Lower lobe of right lung (tissue), 2 donors: ENCODE measurements at places on chromosomes 3 and 15. TPM values are rescaled to one million over a fixed set of nuclear protein-coding genes. Genes with fewer than 3 reads are reported as not detected.

DNA sequence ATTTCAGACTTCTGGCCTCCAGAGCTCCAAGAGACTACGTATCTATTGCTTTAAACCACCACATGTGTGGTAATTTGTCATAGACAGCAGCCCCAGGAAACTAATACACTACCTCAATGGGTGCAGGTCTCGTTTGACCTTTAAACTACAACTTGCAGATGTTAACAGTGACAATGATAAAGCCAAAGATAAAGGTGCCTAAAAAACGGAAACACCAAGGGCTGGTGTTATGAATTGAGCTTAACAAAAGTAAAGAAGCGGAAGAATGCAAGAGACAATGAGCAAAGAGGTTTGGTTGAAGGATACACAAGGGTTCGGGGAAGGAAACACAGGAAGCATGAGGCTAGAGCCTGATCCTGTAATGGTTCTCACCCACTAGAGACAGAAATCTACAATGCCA, 50.8 kb downstream of the RFTN1 start:
- no peak for DNase-seq

DNA sequence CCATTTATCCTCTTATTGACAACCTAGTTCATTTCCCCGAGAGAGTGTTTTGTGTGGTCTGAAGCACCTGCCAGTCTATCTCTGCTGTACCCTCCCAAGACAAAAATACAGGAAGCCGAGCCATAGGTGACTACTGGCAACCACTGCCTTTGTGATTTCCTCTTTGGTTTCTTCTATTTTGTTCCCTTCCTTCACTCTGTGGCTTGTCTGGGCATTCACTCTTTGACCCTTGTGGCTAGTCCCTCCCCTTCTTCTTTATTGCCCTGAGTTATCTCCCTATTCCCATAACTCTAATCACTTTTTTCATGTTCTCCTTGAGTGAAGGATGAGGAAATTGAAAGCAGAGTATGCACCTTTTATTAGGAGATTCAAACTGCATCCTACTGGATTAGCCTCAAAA, at the start of gene ADGRG7:
TSS of gene ADGRG7 (plus strand) at position 297 of the 400 bp plus-strand sequence. CDS start 256 bp downstream, outside the sequence.
- no peak for DNase-seq

Gene ITGB5
- 93.1 TPM for total RNA-seq

DNA sequence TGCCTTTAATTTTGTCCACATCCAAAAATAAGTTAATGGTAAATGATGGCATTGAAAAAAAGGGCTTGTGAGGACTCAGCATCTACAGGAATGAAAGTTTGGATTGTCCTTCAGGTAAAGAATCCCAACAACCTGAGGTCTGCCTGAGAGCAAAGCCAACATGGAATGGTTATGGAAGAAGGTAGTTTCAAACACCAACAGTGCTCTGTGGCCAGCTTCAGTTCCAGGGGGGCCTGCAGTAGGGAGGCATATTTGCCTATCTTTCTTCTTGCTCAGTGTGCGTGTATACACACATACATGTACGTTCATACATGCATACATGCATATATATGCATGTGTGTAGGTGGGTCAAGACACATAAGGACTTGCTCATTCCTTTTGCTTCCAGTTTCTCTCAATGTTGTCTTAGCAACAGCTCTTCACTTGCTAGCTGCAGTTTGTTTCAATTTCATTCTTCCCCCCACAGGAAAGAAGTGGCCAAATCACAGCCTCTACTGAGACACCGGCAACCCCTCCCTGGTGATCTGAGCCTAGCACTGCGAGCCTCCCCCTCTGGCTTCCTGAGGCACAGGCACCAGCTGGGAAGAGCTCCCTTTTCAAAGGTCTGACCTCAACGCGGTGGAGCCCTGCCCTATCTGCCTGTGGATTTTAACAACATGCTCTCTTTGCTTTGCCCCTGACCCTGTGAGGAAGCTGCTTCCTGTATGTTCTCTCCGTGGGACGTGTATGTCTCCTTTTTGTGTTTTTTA, 146.2 kb downstream of the KLF13 start:
- DNase-seq: no peak

GRCh38 chr3:174295306-174296092, 563.6 kb upstream of the NAALADL2 start:
- no peak for DNase-seq

GRCh38 chr3:192299921-192300320, 427.4 kb downstream of the FGF12 start:
- DNase-seq: no peak

Gene OR5K2
- not detected for total RNA-seq

Gene TRH
- total RNA-seq: not detected

Gene NDUFB4
- total RNA-seq: 100 TPM

Gene CACNA2D2
- total RNA-seq: 105 TPM

Gene PARP15
- total RNA-seq: 11.4 TPM

DNA sequence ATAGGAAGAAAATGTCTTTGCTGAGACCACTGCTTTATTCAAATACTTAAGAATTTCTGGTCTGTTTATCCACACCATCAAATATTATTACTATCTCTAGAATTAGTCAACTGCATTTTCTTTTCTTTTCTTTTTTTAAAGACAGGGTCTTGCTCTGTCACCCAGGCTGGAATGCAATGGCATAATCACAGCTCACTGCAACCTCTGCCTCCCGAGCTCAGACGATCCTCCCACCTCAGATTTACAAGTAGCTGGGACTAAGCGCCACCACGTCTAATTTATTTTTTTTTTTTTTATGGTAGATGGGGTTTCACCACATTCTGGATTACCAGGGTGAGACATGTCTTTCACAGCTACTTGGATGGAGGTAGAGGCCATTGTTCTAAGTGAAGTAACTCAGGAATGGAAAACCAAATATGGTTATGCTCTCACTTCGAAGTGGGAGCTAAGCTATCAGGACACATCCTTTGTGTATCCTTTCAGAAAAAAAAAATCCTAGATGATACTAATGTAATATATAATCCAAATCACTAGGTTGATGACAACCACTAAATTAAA, 52.8 kb downstream of the STAG1 start:
- no peak for DNase-seq

- peak; percentile 68 for DNase-seq
Observed at GRCh38 chr15:74322558-74323180, 44.8 kb downstream of the CYP11A1 start.

DNA sequence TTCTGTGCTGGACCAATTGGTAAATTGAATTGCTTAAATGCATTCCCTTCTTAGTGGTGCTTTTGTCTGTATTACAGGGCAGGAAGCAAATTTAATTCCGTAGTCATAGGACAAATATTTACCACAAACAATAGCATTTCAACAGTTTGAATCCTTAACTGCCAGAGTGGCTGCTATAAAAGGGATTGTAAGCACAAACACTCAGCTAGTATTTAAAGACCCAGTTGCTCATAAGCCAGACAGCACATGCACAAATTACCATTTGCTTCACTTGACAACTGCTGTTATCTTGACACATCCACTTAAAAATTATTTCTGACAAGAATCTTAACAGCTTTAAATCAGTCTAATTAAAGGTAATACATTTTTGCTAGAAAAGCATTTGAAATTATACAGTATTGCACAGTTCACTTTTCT, 490.2 kb upstream of the ADAMTS9 start:
- DNase-seq: no peak

- DNase-seq: no peak
Observed at GRCh38 chr3:50630877-50631276, 13.9 kb downstream of the MAPKAPK3 start.

- no peak for DNase-seq
Observed at GRCh38 chr15:67446449-67446848, 74.5 kb upstream of the C15orf61 start.

Gene MESP2
- total RNA-seq: not detected

GRCh38 chr3:42308651-42309050, 42.7 kb upstream of the CCK start:
- no peak for DNase-seq

DNA sequence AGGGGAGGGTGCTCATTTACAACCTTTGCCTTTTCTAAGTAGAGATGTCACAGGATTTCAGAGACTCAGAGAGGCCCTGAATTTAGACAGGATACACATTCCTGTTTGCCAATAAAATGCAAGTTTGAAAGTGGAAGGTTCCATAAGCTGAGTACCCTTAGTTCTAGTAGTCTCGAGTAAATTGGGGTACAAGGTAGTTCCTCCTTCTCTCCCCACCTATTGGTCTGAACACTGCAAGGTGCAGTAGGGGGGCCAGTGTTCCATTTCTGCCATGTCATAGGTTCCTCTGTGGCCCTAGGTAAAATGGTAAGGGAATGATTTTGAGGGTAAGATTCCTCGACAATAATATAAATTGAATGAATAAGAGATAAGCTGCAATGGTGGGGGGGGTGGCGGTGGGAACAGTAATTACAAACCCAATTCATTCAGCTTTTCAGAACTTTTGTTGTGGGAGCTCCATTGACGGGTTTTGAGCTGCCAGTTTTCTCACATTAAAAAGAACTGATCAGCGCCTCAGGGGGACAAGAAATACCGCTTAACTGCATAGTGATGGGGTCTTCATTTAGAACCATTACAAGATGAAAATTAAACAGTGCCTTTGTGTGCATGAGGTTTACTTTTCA, 5.9 kb downstream of the SOX2 start:
- no peak for DNase-seq

- no peak for DNase-seq
Observed at GRCh38 chr3:177336873-177337450, 139.7 kb upstream of the TBL1XR1 start.

GRCh38 chr3:13088028-13089006, 15.1 kb upstream of the IQSEC1 start:
- no peak for DNase-seq

Gene ZMAT3
- total RNA-seq: 20.6 TPM

DNA sequence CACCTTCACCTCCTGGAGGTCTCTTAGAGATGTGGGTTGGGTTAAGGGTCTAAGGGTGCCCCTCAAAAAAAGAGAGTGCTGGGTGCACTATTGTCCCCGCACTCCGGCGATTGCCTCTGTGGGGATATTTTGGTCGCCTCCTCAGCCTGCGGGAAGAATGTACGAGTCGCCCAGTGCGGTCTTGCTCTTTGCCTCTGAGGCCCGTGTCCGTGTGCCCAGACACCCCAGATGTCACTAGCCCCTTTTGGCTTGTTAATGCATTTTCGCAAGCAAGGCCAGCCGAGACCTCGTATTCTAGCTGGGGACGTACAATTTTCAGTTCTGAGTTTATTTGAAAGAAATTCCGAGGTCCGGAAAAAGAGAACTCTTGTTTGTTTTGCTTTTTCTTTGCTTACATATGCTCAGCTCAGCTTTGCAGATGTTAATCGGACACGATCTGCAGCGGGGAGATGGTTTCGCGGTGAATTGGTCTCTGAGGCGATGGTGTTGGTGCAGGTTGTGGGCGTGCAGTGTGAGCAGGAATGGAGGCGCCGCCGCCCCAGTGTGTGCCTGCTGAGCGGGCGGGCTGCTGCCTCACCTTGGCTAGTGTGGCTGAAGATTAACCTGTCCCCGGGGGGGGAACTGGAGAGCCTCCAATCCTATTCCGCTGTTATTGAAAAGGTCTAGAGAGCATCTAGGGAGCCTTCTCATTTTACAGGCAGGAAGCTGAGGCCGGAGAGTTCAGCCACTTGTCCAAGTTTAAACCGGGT, 1.4 kb downstream of the ST6GAL1 start:
- peak; percentile 79 for DNase-seq

DNA sequence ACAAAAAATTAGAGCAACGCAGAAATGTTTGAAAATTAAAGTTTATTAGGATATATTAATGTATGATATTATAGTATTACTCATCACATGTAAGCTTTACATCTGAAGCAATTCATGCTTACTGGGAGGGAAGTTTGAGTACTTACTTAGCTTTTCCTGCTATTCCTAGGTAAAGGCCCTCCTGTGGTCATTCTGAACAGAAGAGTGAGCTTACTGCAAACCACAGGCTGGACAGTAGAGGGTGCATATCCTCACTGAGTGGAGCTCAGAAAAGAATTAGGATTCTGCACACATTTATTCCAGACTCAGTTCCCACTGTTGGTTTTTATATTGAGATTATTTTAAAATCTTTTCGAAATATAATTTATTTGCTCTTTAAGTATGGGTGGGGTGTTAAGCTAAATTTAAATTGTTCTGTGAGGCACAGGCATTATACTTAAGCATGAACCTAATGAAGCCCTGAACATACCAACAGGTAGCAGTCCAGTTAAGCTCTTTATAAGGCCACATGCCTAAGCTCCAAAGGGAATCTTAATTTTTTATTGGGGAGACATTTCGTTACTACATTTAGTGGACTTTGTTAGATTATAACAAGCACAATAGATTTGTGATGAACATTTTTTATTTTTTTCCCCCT, 10.2 kb downstream of the MRPS22 start:
- DNase-seq: no peak

Gene LMAN1L
- not detected for total RNA-seq

DNA sequence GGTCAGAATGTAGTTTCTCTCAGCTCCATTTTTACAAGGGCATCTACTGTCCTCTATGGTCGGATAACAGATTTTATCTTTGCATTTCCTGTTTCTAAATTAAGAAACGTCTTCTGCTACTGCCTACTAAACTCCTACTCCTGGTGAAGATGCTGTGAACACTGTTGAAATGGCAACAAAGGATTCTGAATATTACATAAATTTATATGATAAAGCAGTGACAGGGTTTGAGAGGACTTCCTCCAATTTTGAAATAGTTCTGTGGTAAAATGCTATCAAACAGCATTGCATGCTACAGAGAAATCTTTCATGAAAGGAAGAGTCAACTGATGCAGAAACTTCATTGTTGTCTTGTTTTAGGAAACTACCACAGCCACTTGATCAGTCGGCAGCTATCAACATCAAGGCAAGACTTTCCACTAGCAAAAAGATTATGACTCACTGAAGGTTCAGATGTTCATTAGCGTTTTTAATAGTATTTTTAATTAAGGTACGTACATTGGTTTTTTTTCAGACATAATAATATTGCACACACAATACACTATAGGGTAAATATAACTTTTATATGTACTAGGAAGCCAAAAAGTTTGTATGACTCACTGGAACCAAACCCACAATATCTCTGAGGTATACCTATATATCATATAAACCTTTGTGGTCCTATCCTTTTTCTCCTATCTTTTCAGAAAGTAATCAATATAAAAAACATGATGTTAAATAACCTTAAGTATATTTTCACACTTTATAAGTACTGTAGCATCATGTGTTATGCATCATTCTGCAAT, 156.1 kb downstream of the STAG1 start:
- DNase-seq: no peak

Gene PLSCR5
- total RNA-seq: not detected

GRCh38 chr15:68027388-68027787, 26.7 kb upstream of the PIAS1 start:
- no peak for DNase-seq

DNA sequence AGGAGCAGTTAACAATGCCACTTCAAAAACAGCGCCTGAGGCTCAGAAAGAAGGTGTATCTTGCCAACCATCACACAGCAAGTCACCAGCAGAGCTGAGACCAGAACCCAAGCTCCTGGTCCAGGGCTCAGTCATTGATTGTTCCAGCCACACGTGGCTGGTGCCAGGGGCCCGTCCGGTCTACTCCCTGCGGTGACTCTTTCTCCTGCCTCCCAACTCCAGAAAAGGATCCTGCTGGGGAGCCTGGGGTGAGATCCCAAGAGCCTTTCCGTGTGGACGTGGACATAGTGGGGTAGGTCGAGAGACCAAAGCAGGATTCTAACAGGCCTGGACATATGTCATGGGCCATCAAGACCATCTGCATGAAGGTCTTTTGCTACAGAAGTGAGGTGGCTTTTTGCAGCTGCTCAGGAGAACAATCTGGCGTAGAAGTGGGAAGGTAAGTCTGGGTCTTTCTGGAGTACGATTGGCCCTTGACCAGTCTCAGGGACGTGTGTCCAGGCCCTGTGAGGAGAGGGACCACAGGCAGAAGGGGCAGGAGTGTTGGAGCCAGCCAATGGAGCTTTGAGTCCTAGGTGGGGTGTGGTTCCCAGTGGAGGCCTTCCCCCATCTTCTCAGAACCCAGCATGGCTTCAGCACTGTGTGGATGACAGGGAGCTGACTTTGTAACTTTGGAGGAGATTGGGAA, 105.4 kb downstream of the HMG20A start:
- DNase-seq: no peak

Gene EPB42
- total RNA-seq: not detected

Gene SUSD5
- total RNA-seq: 1.9 TPM
